ENCODE measurements at places on chromosomes 5 and 9.

- no peak for DNase-seq
Measured at GRCh38 chr5:154811239-154811638, 39.2 kb downstream of the FAXDC2 start.

DNA sequence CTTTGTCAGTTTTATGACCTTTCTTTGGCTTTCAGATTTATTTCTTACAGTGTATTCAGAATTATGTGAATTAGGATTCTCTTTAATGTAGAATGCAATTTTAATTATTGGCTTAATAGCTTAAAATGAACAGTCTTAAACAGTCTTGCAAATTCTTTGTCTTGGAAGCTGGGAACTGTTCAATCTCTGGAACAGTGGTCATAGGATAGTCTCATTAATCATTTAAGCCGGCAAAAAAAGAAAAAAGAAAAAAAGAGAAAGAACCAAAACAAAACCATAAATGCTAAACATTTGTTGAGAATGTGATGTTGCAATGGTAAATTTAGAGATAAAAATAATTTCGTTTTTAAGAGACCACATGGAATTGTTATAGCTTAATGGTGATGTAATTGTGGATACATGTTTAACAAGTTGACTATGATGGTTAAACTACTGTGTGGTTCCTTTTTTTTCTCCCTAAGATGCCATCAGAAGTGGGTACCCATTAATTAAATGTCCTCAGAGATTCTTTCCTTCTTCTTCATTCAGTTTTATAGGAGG is 61.6 kb downstream of the NNT start:
- no peak for DNase-seq

GRCh38 chr9:122370869-122371755 is at the start of gene PTGS1:
PTGS1 (plus strand) TSS chr9:122371024; CDS start chr9:122371085, 61 bp downstream.
- no peak for DNase-seq

DNA sequence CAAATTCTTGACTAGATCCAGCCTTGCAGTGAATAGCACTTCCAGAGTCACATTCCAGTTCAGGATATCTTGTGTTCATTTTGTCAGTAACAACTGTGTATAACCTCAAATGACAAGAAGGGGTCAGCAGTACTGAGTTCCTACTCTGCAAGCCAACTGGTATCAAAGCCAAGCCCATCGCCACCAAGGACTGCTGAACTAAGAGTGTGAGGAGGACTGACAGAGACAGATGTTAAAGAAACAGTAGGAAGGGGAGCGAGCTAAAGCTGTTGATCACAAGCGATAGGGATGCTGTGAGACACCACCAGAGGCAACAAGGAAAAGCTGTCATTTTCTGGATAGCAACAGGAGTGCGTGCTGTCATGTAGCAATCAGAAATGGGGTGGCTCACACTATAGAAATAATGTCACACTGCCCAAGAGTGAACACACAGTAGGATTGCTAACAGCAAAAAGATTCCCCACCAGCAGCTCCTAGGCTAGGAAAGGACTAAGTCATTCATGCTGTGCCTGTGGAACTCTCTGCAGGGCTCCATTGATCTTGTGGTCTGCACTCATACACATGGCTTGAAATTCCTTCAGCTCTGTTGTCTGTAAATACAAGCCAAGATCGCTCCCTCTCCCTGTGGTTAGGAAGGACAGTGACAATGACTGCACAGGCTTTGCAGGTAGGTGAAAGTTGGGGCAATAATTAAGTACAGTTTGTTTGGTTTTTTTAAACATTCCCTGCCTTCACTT is 658.6 kb downstream of the NR2F1-AS1 start:
- no peak for DNase-seq

DNA sequence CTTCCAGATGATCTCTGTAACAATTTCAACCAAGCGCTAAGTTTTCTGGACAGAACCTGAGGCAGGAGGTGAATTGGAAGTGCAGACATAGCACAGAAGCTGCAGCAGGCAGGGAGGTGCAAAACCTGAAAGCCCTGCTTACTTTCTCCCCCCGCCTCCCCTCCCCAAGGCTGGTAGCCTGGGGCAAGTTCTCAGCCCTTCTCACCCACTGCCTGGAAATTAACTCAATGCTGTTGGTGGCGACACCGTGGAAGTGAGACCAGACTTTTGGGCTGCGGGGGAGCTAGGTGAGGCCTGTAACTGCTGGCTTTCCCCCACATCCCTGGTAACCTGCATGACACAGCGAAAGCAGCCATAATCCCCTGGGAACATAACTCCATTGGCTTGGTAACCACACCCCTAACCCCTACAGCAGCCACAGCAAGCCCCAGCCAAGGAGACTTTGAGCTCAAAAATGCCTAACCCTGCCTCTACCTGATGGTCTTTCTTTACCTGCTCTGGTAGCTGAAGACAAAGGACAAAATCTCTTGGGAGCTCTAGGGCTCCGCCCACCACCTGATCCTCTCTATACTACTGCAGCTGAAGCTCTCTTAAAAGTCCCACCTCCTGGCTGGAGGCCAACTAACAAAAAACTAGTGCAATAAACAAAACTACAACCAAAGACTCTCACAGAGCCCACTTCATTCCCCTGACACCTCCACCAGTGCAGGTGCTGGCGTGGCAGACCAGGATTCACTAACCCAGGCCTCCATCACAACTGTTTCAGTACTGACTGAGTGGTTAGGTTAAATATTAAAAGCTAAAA is 11.9 kb upstream of the OR13C8 start:
- no peak for DNase-seq

- no peak for DNase-seq
Measured at GRCh38 chr5:139694556-139695177, 46.5 kb downstream of the CXXC5 start.

DNA sequence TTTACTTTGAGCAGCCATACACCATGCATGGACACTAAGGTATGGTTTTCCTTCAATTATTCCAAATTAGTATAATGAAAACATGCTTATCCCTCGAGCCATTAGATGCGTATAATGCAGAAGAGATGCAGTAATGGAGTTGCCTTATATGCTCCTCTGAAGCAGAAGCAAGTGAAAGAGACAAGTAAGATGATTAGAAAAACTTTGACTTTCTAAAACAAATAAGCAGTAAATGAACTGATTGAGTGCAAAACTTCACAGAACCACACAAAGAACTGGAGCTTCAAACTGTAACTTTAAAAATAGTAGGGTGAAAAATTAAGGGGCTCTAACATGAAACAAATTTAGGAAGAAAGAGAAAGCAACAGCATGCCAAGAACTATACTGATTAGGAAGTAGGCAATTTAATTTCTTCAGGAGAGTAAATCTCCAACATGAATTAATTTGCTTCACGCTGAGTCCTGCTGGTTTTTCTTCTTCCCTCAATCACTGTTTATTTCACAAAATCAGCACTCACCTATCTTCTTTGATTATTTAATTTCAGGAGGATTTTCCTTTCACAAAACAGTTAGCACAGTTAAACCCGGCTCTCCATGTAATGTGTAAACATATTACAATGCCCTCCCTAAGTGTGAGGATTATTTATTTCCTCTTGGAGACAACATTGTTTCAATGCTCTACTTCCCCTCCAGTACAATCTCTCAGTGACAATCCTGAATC is 90.3 kb upstream of the PAM start:
- DNase-seq = no peak

- no peak for DNase-seq
Measured at GRCh38 chr9:16344343-16344742, 526.1 kb downstream of the BNC2 start.

DNA sequence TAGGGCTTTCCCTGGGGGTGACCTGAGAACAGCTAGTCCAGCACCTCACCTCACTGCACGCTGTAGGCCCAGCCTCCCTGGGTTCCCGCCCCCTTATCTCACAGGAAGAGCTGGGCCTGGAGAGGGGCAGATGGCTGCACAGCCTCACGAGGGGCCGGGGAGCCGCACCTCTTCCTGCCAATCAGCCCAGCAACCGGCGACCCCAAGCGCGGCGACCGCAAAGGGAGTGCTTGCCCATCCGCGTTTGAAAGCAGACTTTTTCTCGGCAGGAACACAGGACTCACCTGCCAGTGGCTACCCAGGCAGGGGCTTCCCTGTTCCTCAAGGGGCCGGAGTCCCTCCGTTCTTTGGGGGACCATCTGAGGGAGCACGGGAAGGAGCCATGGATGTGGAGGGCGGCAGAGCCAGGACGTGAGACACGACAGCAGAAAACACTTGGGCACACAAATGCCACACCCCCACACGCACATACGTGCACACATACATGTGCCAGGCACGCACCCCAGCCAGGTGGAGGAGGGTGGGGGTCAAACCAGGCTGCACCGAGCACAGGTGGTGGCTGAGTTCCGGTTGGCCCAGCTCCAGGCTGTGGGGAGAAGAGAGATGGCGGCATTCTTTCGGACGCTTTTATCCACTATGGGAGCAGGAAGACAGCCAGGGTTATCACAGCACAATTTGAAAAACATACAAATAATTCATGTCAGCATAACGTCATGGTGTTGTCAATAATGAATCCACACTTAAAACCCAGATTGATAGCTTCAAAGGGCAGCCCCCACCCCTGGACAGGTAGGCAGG is 11.3 kb downstream of the TMEM250 start:
- DNase-seq = no peak

DNA sequence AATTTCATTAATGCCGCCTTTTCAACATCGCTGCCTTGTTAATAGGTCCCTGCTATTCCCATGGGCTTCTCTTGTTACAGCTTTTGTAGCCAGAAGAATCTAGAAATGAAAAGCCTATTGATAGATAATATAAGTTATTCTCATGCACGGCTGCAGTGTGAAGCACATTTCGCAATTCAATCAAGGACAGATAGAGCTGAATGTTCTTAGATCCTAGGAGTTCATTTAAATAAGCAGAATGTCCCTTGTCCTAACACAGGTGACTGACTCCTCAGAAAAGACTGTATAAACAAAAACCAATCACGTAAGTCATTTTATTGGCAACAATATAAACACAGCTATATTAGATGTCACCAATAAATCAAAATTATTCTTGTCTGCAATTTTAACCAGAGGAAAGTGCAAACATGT is 9.4 kb downstream of the GLIS3 start:
- DNase-seq = no peak

- no peak for DNase-seq
Measured at GRCh38 chr5:55231919-55232270, 1.5 kb downstream of the CCNO start.

GRCh38 chr5:12615141-12615820 is 711.0 kb upstream of the CTNND2 start:
- DNase-seq = no peak

GRCh38 chr9:80509358-80509757 is 937.6 kb downstream of the TLE4 start:
- DNase-seq = no peak

- no peak for DNase-seq
Measured at GRCh38 chr9:128877852-128878251, 3.9 kb downstream of the KYAT1 start.

GRCh38 chr9:116753389-116753788 is 66.3 kb downstream of the TRIM32 start:
- no peak for DNase-seq

- no peak for DNase-seq
Measured at GRCh38 chr5:150511578-150512367, 3.8 kb downstream of the NDST1 start.

DNA sequence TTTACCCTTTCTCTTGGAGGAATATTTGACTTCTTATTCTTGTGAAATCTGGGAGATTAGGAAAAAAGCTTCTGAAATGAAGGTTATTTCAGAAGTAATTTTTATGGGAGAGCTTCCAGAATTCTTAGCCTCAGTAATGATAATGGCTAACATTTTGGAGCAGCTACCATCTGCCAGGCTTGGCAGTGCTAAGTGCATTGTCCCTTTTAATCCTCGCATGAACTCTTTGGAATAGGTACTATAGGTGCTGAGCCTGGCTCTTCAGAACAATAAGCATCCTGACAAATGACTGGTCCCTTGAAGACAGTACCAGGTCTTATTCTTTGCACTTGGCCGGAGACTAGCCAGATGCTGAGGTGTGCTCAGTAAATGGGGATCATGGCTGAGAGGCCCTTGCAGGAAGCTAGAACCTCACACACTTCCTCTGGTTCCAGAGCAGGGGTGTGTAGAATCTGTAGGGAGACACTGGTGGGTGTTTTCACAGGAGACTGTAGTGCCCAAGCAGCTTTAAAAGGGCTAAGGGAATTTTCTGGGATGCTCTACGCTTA is 90.7 kb downstream of the RCL1 start:
- no peak for DNase-seq

DNA sequence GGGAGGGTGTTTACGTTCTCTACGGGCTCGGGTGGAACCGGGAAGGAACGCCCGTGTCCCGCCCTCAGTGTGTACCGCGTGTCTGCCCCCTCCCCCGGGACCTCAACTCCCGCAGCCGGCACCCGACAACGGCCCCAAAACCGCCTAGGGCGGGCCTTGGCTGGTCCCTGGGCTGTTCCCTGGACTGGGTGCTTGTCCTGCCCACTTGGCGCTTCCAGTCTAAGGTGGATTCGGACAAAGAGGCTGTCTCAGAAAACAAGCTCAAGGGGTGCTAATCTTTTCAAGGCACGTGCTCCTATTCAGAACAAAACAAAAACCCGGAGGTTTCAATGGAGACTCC is 379 bp upstream of the CLK4 start:
- no peak for DNase-seq

DNA sequence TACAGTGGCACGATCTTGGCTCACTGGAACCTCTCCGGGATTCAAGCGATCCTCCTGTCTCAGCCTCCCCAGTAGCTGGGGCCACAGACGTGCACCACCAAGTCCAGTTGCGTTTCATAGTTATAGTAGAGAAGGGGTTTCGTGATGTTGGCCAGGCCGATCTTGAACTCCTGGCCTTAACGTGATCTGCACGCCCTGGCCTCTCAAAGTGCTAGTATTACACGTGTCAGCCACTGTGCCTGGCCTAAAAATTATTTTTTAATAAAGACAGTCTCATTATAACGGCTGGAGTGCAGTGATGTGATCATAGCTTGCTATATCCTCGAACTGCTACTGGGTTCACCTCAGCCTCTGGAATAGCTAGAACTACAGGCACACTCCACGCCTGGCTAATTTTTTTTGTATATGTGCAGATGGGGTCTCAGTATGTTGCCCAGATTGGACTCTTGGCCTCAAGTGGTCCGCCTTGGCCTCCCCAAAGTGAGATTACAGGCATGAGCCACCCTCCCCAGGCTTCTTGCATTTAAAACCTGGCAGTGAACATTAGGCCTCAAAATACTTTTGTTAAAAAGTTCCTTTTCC is 4.4 kb downstream of the NPM1 start:
- no peak for DNase-seq

DNA sequence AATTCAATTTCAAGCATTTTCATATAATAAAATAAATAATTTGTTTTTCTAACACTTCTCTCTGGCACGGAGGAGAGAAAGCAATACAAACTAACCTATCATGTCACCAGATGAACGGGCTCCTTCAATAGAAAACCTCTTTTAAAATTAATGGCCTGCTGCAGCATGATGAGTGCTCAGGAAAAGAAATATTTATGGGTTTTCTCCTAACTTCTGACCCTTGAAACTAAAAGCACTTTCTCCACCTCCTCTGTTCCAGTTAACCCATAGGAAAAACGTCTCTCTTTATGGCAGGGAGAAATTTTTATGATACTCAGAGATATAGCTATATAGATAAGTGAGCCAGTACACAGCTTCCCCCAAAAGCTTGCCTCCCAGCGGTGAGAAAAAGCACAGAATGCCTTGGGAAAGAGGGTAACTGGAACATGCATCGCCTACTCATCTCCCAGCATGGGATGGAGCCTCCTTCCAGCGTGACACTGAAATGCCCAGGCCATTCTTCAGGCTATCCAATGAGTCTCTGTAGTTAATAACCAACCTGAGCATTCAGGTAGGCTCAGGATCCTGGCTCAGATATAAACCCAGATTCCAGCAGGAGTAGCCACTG is 963.0 kb upstream of the DMAC1 start:
- no peak for DNase-seq

Measured in stimulated activated CD8-positive, alpha-beta memory T cell treated with anti-CD3 and anti-CD28 coated beads, Interleukin-7, amount 100 ng/mL, for 1 hour (primary cell).